Activated naive CD8-positive, alpha-beta T cell treated with anti-CD3 and anti-CD28 coated beads for 36 hours (primary cell): ENCODE measurements at places on chromosomes 4 and X. TPM values are rescaled to one million over a fixed set of nuclear protein-coding genes. Genes with fewer than 3 reads are reported as not detected.

The SHOX gene
- not detected for total RNA-seq

The PF4V1 gene
- total RNA-seq, result not detected

The RXFP1 gene
- total RNA-seq, result not detected

The FHIP1A gene
- total RNA-seq, result 0.62 TPM

GRCh38 chr4:114108869-114109268 lies 129.4 kb upstream of the ARSJ start:
- H3K36me3 ChIP-seq, result no peaks in the 10 kb centered on the region
- no peak overlapping the region for H3K27ac ChIP-seq
- no peak for DNase-seq
- H3K4me1 ChIP-seq, result peaks cover 4% of the 10 kb centered on the region
- H3K27me3 ChIP-seq, result peaks cover 7% of the 10 kb centered on the region

GRCh38 chrX:27675493-27675892 lies 85.3 kb downstream of the DCAF8L2 start:
- no peaks in the 10 kb centered on the region for H3K36me3 ChIP-seq
- no peak overlapping the region for H3K27ac ChIP-seq
- H3K4me1 ChIP-seq, result no peaks in the 10 kb centered on the region
- H3K4me3 ChIP-seq, result no peak overlapping the region

DNA sequence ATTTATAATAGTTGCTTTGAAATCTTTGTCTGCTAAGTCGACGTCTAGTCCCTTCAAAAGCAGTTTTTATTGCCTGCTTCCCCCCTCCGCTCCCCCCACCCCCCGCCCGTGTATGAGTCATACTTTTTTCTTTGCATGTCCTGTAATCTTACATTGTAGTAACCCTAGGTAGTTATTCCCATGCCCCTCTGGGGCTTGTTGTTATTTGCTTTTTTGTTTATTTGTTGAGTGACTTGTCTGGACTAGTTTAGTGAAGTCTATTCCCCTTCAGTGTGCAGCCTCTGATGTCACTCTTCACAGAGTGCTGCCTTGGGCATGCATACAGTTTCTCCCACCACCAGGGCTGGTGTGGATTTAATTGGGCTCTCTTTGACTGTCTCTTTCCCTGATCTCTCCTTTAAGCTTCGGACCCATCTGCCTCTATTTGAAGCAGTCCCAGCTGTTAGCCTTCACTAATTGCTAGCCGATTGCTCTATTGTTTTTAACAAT lies 86.2 kb downstream of the PPEF1 start:
- H3K4me1 ChIP-seq, result no peaks in the 10 kb centered on the region
- DNase-seq, result no peak
- no peaks in the 10 kb centered on the region for H3K36me3 ChIP-seq
- H3K27ac ChIP-seq, result no peak overlapping the region

- DNase-seq, result no peak
- H3K27me3 ChIP-seq, result no peaks in the 10 kb centered on the region
- peaks cover 17% of the 10 kb centered on the region for H3K4me1 ChIP-seq
- no peak overlapping the region for H3K27ac ChIP-seq
- no peak overlapping the region for H3K4me3 ChIP-seq
Observed at GRCh38 chrX:15206306-15206705, 63.6 kb downstream of the ASB9 start.

GRCh38 chr4:158420782-158421181 lies 100.9 kb upstream of the RXFP1 start:
- H3K27me3 ChIP-seq, result peaks cover 5% of the 10 kb centered on the region
- H3K4me3 ChIP-seq, result no peak overlapping the region

- H3K27me3 ChIP-seq, result no peaks in the 10 kb centered on the region
- DNase-seq, result no peak
- H3K36me3 ChIP-seq, result no peaks in the 10 kb centered on the region
- H3K4me1 ChIP-seq, result no peaks in the 10 kb centered on the region
Observed at GRCh38 chrX:10381193-10381592, 224.4 kb downstream of the CLCN4 start.

- H3K27ac ChIP-seq, result no peak overlapping the region
- H3K27me3 ChIP-seq, result no peaks in the 10 kb centered on the region
- H3K4me3 ChIP-seq, result no peak overlapping the region
- DNase-seq, result peak; percentile 2
Observed at GRCh38 chr4:140884431-140885058, 128.4 kb upstream of the TBC1D9 start.

GRCh38 chr4:125948021-125948420 lies 633.3 kb downstream of the FAT4 start:
- H3K27ac ChIP-seq, result no peak overlapping the region
- no peak overlapping the region for H3K4me3 ChIP-seq
- H3K4me1 ChIP-seq, result no peaks in the 10 kb centered on the region
- H3K27me3 ChIP-seq, result no peaks in the 10 kb centered on the region
- DNase-seq, result no peak
- H3K36me3 ChIP-seq, result no peaks in the 10 kb centered on the region

GRCh38 chr4:73675623-73676022 lies 55.4 kb upstream of the RASSF6 start:
- H3K4me1 ChIP-seq, result no peaks in the 10 kb centered on the region
- H3K27ac ChIP-seq, result no peak overlapping the region
- DNase-seq, result no peak
- H3K4me3 ChIP-seq, result no peak overlapping the region

DNA sequence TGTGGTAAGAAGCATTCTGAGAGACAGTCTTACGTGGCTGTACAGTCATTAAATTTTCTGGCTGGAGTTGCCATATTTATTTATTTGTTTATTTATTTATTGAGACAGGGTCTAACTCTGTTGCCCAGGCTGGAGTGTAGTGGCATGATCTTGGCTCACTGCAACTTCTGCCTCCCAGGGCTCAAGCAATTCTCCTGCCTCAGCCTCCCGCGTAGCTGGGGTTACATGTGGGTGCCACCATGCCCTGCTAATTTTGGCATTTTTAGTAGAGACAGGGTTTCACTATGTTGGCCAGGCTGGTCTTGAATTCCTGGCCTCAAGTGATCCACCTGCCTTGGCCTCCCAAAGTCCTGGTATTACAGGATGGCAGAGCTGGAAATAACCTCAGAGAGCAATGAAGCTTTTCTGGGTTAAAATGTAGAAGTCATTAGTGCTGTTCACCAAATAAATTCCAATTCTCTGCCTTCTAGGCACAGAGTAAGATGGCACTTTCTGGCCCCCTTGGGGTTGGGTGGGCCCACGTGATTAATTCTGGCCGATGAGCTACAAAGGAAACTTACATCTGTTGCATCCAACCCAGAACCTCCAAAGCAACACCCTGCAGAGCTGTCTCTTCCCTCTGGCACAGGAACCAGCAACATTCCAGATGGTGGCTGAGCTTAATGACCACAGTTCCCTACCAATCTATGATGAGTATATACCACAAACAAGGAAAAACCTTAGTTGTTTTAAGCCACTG lies 4.5 kb downstream of the MRFAP1 start:
- no peaks in the 10 kb centered on the region for H3K27me3 ChIP-seq
- H3K4me3 ChIP-seq, result no peak overlapping the region
- peaks cover 32% of the 10 kb centered on the region for H3K36me3 ChIP-seq
- no peak overlapping the region for H3K27ac ChIP-seq

DNA sequence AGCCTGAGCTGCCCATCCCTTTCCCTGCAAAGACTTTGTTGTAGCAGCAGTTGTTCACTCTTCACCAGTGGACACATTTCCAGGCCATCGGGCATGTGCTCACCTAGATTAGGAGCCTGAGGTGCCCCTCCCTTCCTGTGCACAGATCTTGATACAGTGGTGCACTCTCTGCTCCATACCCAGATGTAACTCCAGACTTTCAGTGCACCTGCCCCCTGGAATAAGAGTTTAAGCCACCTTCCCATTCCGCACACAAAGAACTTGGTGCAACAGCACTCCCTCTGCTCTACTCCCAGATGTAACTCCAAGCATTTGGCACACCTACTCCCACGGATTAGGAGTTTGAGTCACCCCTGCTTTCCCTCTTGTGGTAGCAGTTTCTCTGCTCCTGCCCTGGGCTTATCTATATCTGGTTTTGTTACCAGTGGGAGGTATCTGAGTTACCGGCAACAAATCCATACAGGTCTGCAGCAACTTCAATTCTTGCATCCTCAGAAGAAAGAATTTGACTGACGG lies 36.0 kb upstream of the PLK4 start:
- no peak overlapping the region for H3K27ac ChIP-seq
- H3K27me3 ChIP-seq, result no peaks in the 10 kb centered on the region
- no peak overlapping the region for H3K4me3 ChIP-seq
- H3K4me1 ChIP-seq, result no peaks in the 10 kb centered on the region
- peaks cover 34% of the 10 kb centered on the region for H3K36me3 ChIP-seq
- no peak for DNase-seq

DNA sequence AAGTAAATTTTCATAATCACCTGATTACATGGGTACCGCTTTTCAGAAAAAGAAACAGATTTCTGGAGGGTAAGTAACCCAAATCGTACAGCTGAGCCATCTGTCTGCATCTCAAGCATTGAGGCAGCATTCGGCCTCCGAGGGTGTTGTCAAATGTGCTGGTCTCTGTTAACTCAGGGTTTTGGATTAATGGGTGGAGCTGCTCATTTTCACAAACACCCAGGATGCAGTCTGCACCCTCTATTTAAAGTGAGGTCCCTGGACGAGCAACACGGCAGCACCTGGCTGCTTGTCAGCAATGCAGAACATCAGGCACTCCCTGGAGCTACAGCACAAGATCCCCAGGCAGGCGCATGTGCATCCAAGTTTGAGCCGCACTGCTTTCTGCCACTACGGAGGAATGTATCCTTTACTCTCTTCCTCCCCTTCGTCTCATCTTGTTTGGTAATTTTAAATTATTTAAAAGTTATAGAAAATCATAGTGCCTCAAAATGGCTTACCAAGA lies 24.7 kb upstream of the NAP1L5 start:
- no peak overlapping the region for H3K27ac ChIP-seq
- peaks cover 14% of the 10 kb centered on the region for H3K36me3 ChIP-seq
- no peak for DNase-seq
